ENCODE measurements at places on chromosomes 5 and 9. TPM values are rescaled to one million over a fixed set of nuclear protein-coding genes. Genes with fewer than 3 reads are reported as not detected.

Gene STPG3
- not detected for total RNA-seq

Gene TMEM174
- not detected for total RNA-seq

Gene PCDHB11
- 8.9 TPM for total RNA-seq

Gene IL9
- not detected for total RNA-seq

Gene ZNF462
- 27.4 TPM for total RNA-seq

Gene HAND1
- not detected for total RNA-seq

Gene LTC4S
- not detected for total RNA-seq

Gene TIGD6
- 3.7 TPM for total RNA-seq

Gene SHC3
- total RNA-seq = not detected

Gene PCDHB5
- 23.8 TPM for total RNA-seq

Gene C9orf72
- total RNA-seq = 10.0 TPM

Gene SLCO6A1
- total RNA-seq = not detected

Gene POLR3G
- total RNA-seq = 14.1 TPM

Gene TLX3
- total RNA-seq = 6.9 TPM

All from SJCRH30 (cell line).